MV-4-11 (cell line): ENCODE measurements at places on chromosomes 11 and 22.

- DNase-seq: no peak
Observed at GRCh38 chr11:31822927-31823643, 12.0 kb upstream of the PAX6 start.

DNA sequence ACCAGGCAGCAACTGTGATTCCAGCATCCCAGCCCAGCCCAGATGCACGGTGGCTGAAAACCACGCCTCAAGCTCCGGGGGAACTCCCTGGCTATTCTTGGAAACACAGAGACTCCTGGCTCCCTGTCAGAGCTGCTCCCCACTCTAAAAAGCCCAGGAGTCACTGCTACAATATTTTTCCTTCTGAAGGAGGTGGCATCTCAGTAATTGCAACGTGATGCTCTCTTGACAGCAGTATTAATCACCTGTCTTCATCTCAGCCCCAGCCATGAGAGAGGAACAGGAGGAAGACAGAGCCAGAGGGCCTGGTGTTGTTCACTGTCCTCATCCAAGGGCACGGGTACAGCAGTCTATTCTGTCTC, 26.9 kb downstream of the DRD2 start:
- no peak for DNase-seq

DNA sequence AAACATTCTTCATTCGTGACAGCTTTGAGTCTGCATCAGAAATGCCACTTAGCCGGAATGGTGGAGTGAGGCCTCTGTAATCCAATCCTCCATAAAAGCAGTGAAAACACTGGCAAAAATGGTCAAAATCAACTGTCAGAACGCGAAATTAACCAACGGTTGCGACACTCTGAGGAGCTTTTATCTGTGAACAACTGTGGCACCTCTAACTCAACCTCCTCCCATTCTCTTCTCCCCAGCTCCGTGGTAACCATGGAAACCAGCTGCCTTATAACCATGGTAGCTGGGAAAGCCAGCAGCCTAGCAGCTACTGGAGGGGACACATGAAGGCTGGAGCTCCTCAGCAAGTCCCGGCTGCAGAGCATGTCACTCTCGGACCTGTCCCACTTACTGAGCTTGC, 20.3 kb downstream of the AP2A2 start:
- DNase-seq: peak; percentile 87

DNA sequence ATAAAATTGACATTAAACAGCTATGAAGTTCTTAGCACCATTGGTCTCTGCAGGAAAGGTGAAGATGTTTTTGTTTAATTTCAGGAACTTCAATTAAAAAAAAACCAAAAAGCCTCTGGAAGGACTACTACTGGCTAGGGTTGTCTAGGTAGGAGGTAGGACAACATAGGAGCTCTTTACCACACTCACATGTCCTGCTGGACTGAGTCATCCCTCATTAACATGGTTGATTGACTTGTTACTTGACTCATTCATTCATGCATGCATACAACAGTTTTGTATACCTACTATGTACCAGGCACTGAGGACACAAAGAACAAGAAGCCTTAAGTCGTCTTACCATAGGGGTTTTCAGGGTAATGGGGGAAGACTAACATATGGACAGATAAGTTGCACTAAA, 216.9 kb upstream of the ARHGAP20 start:
- no peak for DNase-seq

- DNase-seq: peak; percentile 52
Observed at GRCh38 chr22:45180146-45180679, 16.5 kb downstream of the NUP50 start.
